Heart left ventricle (tissue), 16 donors: ENCODE measurements at places on chromosomes 7 and 10. TPM values are rescaled to one million over a fixed set of nuclear protein-coding genes. Genes with fewer than 3 reads are reported as not detected.

DNA sequence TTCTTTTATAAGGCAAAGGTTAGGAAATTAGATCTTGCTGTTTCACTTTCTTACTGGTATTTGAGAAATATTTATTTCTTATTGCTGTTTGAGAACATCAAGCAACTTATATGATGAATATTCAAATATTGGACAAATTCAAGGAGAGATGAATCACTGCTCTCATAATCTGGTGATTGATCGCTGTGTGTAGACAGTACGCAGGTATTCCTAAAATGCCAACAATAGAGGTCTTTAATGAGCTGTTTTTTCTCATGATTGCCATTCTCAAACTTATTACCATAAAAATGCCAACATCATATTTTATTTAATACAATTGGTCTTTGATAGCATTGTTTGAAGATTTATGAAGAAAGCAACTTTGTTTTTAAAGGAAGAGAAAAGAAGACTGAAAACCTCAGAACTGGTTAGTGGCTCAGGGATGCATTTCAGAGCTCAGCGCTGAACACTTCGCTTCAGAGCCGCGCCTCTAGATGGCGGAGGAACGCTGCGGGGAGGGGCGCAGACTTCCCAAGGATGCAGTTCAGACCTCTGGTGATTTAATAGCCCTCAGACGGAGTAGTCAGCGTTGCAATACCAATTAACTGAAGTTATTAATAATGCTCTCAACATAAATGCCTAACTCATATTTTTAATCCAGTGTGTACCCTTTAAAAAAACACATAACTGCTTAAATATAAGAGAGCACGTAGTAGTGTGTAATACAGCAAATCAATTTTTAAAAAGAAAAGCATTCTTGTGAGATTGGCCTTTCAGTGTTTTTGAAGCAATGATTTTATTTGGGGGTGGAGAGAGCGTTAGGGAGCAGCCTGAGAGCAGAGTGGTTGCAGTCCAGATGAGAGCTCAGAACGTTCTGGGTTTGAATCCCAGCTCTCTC, 38.5 kb upstream of the STEAP4 start:
- no peak overlapping the region for H3K4me3 ChIP-seq
- no peaks in the 10 kb centered on the region for H3K4me1 ChIP-seq
- no peaks in the 10 kb centered on the region for H3K27me3 ChIP-seq
- H3K27ac ChIP-seq = no peak overlapping the region
- H3K36me3 ChIP-seq = no peaks in the 10 kb centered on the region

PPP1R3C gene
- 150 TPM for total RNA-seq

AGR3 gene
- total RNA-seq = not detected

DNA sequence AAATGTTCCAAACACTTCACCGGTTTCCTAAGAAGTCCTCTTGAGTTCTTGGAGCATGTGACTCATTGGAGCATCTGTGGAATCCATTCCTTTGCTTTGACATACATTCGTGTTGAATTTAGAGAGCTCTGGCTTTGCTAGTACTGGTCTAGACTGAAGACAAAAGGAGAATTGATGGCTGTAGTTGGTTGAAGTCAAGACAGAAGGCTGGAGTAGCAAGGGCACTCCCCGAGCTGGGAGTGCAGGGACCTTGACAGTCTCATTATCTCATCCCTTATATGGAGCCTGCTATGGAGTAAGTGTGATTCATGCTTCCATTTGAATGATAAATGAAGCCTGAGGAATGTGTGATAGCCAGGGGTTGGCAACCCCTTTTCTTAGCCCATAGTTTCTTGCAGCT, 1249.1 kb downstream of the TYW1 start:
- H3K4me1 ChIP-seq = no peaks in the 10 kb centered on the region
- H3K27ac ChIP-seq = no peak overlapping the region
- H3K27me3 ChIP-seq = peaks cover 3% of the 10 kb centered on the region
- no peak overlapping the region for H3K4me3 ChIP-seq

DNA sequence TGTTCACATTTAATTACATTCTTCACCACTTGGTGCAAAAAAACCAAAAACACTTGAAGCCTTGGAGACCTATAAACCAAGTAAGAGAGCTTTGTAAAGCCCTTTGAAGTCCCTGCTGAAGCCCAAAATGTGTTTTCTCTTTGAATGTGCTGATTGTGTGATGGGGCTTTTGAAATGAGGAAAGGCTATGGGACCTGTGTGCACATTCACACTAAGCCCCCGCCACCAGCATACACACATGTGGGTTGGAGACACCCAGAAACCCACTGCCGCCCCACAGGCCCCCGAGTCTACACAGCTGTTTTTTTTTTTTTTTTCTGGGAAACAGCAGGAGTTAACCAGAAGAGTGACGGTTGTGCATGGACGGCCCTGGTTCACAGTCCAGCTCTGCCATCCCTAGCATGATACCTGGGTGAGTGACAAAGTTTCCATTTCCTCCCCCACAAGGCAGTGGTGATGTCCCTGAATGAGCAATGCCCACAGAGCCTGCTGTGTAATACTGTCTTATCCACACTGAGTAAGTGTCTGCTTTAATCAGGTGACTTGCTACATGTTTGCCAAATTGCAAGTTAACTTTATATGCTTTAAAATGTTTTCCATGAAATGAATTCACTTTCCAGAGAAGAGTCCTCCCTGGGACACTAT, 154.6 kb upstream of the GDF10 start:
- H3K4me1 ChIP-seq = no peaks in the 10 kb centered on the region
- H3K27ac ChIP-seq = no peak overlapping the region
- DNase-seq = no peak
- H3K27me3 ChIP-seq = no peaks in the 10 kb centered on the region
- no peaks in the 10 kb centered on the region for H3K36me3 ChIP-seq
- no peak overlapping the region for H3K4me3 ChIP-seq

KEL gene
- 0.52 TPM for total RNA-seq
